ENCODE measurements at places on chromosomes 3 and 15. TPM values are rescaled to one million over a fixed set of nuclear protein-coding genes. Genes with fewer than 3 reads are reported as not detected.

Gene GCNT3
- not detected for total RNA-seq

Gene CAPN3
- total RNA-seq = 6.1 TPM

Gene FOXL2NB
- not detected for total RNA-seq

Gene CPLX3
- total RNA-seq = not detected

Gene SLC25A38
- total RNA-seq = 19.8 TPM

Gene ROBO1
- 5.8 TPM for total RNA-seq

Gene SCAMP5
- 5.8 TPM for total RNA-seq

Gene ADAMTS17
- 46.9 TPM for total RNA-seq

Gene CRABP1
- total RNA-seq = not detected
